ENCODE measurements at places on chromosomes 2 and 18. TPM values are rescaled to one million over a fixed set of nuclear protein-coding genes. Genes with fewer than 3 reads are reported as not detected.

Gene KCNJ13
- not detected for total RNA-seq

GRCh38 chr2:150371044-150371818, 116.2 kb downstream of the RND3 start:
- H3K4me3 ChIP-seq, result no peak overlapping the region
- no peak for DNase-seq
- H3K36me3 ChIP-seq, result no peaks in the 10 kb centered on the region
- H3K27ac ChIP-seq, result no peak overlapping the region

- no peak for DNase-seq
- peak overlapping the region; percentile 56 for H3K4me3 ChIP-seq
- H3K27ac ChIP-seq, result no peak overlapping the region
- no peaks in the 10 kb centered on the region for H3K36me3 ChIP-seq
Measured at GRCh38 chr2:241216211-241216761, 27.8 kb downstream of the ANO7 start.

GRCh38 chr2:37330681-37331080, 6.0 kb upstream of the PRKD3 start:
- no peak for DNase-seq
- H3K4me1 ChIP-seq, result peaks cover 3% of the 10 kb centered on the region
- H3K27ac ChIP-seq, result no peak overlapping the region
- H3K4me3 ChIP-seq, result no peak overlapping the region

- H3K4me1 ChIP-seq, result no peaks in the 10 kb centered on the region
- H3K27ac ChIP-seq, result no peak overlapping the region
- peaks cover 10% of the 10 kb centered on the region for H3K27me3 ChIP-seq
- no peaks in the 10 kb centered on the region for H3K36me3 ChIP-seq
- no peak for DNase-seq
- no peak overlapping the region for H3K4me3 ChIP-seq
Measured at GRCh38 chr2:65724752-65725151, 292.4 kb upstream of the SPRED2 start.

- H3K27ac ChIP-seq, result no peak overlapping the region
- DNase-seq, result peak; percentile 86
- no peaks in the 10 kb centered on the region for H3K27me3 ChIP-seq
- H3K4me3 ChIP-seq, result no peak overlapping the region
- H3K36me3 ChIP-seq, result no peaks in the 10 kb centered on the region
- H3K4me1 ChIP-seq, result peaks cover 4% of the 10 kb centered on the region
Measured at GRCh38 chr2:233053928-233054784, 6.0 kb upstream of the INPP5D start.

DNA sequence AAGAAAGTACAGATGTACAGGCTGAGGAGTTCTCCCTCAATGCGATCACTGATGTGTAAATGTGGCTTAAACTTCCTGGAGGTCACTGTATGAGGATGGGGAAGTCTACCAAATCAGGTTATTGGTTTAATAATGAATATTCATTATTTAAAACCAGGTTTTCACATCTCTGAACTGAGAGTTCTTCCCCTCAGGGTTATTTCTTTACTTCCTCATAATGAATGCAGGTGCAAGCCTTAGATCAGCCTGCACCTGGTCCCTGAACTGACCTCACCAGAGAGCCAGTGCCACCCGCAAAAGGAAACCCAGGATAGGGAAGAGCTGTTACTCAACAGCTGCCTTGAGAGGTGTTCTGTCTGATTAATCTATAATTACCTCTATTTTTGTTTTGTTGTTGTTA, 369.0 kb downstream of the EPHA4 start:
- no peak overlapping the region for H3K4me3 ChIP-seq
- DNase-seq, result no peak

DNA sequence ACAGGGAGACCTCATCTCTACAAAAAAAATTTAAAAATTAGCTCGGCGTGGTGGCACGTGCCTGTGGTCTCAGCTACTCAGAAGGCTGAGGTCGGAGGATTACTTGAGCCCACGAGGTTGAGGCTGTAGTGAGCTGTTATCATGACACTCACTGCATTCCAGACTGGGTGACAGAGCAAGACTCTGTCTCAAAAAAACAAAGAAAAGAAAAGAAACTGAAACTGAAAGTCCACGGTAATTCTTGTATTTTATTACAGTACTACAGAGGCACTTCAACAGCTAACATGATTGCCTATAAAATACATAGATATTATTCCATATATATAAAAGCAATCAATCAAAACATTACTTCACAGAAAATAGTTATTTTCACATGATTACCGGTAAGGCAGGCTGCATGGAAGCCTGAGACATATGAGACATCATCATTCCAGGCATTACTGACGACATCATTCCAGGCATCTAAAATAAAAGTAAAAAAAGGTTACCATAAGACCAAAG, 23.1 kb downstream of the PRPF40A start:
- H3K4me3 ChIP-seq, result peak overlapping the region; percentile 66
- H3K27ac ChIP-seq, result peak overlapping the region; percentile 68
- DNase-seq, result peak; percentile 70
- H3K27me3 ChIP-seq, result no peaks in the 10 kb centered on the region
